H1 (cell line): ENCODE measurements at places on chromosomes 2 and 18. TPM values are rescaled to one million over a fixed set of nuclear protein-coding genes. Genes with fewer than 3 reads are reported as not detected.

GRCh38 chr2:239157771-239158170, 243.0 kb downstream of the HDAC4 start:
- DNase-seq, result no peak

- DNase-seq, result no peak
These were observed 22.9 kb upstream of the TMEM87B start for GRCh38 chr2:112032224-112032586.

- DNase-seq, result no peak
These were observed 119.3 kb upstream of the SIX2 start for GRCh38 chr2:45128580-45128997.

DNA sequence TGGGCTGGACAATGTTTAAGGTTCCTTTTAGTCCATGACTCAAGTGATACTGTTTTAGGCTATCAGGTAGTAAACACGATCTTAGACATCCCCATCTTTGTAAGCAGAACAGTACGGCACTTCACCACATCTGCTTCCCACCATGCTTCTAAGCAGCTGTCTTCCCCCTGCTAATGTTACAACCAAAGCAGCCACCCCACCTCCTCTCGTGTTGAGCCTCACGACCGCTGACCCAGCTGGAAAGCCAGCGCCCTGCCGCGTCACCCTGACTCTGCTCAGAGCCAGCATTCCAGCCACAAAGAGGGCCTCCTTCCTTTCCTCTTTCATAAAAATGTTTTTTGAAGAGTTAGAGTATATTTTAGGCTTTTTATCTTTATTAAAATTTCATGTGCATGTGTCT, 9.4 kb downstream of the MTERF4 start:
- no peak for DNase-seq

- DNase-seq, result no peak
These were observed 248.9 kb downstream of the TMEM182 start for GRCh38 chr2:103010751-103011150.

GRCh38 chr2:78984386-78984785, 41.1 kb upstream of the REG3G start:
- no peak for DNase-seq

DNA sequence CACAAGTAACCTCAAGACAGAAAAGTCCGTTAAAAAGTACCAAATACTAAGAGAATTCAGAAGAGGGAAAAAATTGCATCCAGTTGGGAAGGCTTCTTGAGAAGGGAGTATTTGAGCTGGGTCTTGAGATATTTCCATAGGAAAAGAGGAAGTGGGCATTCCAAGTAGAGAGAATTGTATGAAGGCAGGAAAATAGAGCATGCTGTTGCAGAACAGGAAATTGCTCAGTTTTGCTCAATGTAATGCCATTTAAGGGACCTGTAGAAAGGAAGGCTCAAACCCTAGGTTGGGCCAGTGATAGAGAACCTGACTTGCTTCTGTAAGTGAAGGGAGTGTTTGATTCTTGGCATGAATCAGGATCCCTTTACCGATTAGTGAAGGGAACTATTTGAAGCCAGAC, 1.0 kb upstream of the ZC3H8 start:
- DNase-seq, result no peak

GRCh38 chr2:65311049-65311448, 83.4 kb downstream of the ACTR2 start:
- DNase-seq, result no peak

DNA sequence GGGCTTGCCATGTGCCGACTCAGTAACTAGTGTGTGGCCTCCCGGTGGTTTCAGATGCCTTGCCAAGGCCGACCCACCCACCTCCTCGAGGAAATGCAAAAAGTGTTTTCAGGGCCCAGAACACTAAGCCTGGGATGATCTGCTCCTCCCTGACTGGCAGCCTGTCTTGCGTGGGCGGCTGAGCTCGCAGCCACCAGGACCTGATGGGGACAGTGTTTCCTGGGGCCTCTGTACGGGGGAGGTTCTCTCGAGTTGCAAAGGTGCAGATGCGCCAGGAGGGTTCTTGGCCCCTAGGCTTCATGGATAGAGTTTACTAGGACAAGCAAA, 85.2 kb downstream of the GLI2 start:
- DNase-seq, result no peak

DNA sequence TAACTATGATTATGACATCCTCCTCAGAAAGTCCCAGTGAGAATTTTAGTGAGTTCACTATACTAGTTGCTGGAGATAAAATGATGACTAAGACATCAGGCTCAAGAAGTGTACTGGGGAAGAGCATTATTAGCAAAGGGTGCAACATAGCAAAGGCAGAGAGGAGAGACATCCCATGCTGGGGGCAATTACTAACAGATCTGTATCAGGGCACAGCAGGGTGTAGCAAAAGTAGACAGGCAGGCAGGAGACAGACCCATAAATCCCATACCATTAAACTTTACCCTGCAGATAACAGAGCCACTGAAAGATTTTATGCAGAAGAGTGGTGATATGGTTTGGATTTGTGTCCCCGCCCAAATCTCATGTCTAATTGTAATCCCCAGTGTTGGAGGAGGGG, 161.7 kb downstream of the SP3 start:
- DNase-seq, result no peak

DNA sequence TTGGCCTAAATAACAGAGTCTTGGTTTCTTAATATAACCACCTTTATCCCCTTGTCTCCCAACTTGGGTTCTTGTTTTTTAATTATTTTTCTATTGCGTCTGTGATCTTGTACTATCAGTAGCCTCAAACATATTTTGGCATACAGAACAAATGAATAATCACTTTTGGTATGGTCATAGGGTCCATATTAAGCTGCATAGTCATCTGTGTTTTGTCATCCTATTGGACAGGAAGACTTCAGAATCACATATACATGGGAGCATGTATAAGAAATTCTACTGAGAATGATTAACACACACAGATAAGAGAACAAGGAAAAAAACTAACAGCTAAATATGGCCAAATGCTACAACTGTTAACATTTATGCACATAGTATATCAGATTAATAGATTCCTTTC, 126.0 kb downstream of the MEP1B start:
- DNase-seq, result no peak

GRCh38 chr18:48676756-48677368, 138.0 kb downstream of the CTIF start:
- DNase-seq, result peak; percentile 10

The MITD1 gene
- 8.9 and 15.2 TPM in 2 replicates for polyA plus RNA-seq

The BARD1 gene
- 11.1 and 12.1 TPM in 2 replicates for polyA plus RNA-seq

The CLEC4F gene
- polyA plus RNA-seq, result not detected in 2 replicates

The CCDC141 gene
- polyA plus RNA-seq, result 0.56 and 0.58 TPM in 2 replicates
